ENCODE measurements at places on chromosomes 7 and 10.
A peak's percentile ranks its signal among the peaks of the same experiment; 100 is the strongest.

GRCh38 chr7:134444198-134444960 lies 14.5 kb downstream of the AKR1B1 start:
- DNase-seq = no peak

GRCh38 chr10:72612203-72612826 lies 13.6 kb downstream of the MICU1 start:
- DNase-seq = peak; percentile 26

DNA sequence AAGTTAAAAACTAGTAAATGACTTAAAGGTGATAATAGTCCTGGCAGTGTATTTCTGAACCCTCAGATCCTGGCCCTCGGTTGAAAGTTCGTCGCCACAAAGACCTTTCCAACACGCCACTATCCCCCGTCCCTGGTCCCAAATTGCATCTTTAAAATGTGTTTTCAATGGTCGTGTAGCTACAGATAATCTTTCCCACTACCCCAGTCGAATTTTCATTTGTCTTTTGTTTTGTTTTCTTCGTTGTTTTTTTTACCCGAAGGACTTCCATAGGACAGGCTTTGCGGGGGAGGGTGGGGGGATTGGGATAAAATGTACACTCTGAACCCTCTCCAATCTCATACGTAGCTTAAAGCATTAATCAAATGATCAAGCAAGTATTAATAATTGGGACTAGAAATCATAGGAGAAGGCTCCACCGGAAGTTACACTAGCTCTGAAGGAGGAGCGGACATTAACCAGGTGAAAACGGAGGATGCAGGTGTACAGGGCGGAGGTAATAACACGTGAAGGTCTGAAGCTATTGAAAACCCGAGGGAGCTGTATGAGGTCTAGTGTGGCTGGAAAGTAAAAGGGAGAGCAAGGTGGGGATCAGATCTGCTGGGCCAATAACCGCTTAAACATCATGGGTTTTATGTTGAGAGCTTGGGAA lies 32.8 kb upstream of the PHF14 start:
- no peak for DNase-seq

DNA sequence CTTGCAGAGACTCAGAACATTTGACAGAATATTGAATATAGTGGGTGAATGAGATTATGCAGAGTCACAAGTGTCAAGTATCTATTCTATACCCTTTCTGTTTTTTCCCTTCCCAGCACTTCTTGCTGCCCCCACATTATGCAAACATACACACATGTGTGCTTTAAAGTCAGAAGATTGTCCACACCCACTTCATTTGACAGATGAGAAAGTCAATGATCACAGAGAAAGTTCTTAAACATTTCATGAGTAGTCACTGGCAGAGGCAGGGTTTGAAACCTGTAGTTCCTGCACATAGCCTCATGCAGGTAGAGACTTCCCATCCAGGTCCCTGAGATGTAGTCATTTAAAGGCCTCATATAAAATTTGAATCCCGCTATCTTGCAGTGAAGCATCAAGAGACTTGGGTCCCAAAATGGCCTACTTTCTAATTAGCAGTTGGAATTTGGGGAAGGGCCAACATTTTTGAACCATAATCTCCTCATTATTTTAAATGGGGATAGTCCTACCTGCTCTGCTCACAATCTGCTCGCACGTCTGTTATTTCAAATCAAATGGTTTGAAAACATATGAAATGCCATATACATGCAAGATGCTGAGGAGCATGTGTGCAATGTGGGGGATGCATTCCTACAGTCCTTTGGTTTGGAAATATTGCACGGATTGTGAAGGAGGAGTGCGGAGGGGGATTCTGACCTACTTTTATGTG lies 217.8 kb downstream of the STK31 start:
- no peak for DNase-seq

DNA sequence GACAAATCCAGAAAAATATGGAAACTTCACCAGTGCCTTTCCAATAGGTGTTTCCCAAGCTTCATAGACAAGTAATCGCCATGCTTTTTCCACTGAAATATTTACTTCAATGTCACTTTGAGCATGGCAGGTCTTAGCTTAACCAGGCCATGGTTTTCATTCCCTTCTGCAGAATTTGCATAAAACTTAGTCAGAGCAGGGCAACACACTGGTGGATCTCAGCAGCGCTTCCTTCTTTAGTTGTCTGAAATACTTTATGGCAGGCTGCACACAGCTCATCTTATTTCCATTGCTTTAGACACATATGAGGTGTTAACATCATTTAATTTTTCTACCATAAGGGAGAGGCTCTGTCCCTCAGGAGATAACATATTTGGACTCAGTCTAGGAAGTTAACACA lies 102.9 kb upstream of the AHR start:
- DNase-seq = no peak

DNA sequence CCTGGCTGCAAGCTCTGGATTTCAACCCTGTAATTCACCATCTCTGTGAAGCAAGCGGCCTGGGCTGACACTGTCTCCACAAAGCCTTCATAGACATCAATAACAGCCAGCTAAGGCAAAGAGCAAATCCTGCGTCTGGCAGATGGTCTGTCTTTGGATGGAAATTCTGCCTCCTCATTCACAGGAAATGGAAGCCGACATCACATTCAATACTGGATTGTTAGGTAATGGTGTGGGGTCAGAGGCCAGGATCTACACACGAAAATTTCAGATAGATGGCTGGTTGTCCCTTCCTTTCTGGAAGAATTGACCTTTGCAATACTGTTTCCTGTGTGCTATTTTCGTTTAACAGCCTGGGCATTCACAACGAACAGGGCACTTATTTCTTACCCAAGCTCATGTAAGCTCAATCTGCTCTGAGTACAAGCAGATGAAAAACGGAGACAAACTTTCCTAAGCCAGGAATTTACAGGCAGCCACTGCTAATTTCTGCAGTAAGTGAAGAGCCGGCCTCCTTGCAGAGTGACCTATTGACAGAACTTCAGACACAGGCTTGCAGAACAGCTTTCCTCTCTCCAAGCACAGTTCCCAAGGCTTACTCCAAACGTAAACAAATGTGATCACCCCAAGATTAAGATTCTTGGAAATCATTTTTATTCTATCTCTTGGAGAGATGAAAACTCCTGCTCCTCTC lies 3.1 kb upstream of the ADAM12 start:
- DNase-seq = no peak

DNA sequence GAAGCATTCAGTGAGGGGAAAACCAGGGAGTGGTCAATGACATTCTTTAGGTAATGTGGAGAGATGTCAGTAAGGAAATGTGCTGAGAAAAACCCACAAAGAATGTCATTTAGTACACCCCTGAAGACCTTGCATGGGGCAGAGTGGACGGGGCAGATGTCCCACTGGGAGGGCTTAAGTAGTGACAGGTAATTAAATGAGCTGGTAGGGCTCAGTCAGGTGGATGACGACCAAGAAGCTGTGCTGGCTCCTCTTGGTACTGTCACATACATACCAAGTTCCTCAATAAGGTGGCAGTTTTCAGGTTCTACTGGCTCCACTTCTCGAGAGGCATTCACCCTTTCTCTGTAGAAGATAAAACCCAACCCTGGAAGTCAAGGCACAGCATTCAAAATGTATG lies 1.8 kb downstream of the PON3 start:
- DNase-seq = no peak

DNA sequence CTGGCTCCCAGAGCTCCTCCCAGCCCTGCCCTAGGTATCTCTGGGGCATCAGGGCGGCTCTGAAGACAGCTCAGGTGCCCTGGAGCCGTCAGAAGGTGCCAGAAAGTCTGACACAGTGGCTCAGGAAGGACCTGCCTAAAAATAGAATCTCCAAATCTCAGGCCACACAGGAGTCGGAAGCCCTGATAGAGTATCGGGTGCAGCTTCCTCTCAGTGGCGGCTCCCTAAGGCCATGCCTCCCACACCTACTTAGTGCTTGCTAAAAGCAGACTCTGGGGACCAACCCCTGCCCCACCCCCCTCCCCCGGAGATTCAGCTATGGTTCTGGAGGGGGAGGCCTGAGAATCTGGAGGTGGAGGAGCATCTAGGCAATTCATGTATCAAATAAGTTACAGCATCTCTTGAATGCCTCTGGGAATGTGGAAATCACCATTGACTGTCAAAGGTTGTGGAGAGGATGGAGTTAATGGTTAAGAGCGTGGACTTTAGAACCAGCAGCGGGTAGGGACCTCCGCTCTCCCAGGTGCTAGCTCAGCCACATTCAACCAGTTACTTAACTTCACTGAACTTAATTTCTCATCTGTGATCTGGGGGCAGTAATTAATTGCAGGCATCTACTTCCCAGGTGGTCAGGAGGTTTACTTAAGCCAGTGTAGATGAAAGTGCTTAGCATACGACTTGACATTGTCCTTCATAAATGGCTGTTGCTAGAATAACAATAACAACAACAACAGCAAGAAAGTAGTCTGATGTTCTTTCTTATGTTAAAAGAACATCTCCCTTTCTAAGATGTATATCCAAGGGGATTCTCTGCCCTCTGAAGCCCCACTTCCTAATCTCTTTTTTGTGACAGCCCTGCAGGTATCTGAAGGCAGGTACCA lies 38.6 kb upstream of the MXI1 start:
- DNase-seq = peak; percentile 32

DNA sequence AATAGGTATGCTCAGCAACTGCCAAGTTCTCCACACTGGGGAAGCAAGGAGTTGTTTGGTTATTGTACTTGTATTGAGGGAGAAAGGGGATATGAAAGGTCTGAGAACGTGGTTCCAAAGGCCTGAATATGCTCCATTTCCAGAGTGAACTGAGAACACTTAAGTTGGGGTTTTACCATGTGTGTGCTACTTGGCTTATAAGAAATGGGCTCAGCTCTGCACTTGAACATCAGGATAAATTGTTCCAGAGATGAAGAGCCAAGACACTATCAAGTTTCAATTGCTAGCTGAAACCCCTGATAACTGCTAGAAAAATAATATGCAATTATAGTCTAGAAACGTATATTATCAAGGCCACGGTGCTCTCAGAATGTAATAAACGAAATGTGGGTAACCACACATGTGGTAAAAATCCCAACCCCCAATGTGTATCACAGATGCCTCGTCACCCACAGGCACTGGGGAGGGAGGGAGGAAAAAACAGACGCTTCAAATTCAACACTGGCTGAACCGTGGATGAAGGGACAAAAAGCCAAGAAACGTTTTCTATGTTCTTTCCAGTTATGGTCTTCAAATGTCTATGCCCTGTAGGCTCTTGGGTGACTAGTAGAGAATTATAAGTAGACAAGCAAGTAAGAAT lies 16.3 kb downstream of the ELMO1 start:
- no peak for DNase-seq

GRCh38 chr10:23319835-23320234 lies 24.8 kb downstream of the C10orf67 start:
- DNase-seq = no peak

GRCh38 chr10:75233444-75234016 lies 2.2 kb downstream of the COMTD1 start:
- peak; percentile 13 for DNase-seq

DNA sequence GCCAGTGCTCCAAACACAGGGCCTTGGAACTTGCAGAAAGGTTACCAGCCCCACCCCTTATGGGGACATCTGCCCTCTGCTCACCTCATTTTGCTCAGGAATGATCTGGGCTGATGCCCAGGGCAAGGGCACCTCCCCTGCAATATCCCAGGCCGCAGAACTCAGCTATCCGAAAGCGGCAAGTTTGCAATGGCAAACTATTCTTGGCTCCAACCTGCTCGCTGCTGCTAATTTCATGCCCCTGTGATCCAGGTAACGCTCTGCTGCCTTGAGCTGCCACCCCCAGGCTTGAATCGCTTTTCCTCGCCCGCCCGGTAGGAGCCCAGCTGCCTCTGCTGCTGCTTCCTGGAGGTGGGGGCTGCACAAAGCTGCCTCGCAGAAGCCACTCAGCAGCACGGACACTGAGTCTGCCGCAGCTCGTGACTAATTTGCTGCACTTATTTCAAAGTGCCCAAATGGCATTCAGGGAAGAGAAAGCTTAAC lies 18.2 kb downstream of the SLC29A3 start:
- peak; percentile 72 for DNase-seq

DNA sequence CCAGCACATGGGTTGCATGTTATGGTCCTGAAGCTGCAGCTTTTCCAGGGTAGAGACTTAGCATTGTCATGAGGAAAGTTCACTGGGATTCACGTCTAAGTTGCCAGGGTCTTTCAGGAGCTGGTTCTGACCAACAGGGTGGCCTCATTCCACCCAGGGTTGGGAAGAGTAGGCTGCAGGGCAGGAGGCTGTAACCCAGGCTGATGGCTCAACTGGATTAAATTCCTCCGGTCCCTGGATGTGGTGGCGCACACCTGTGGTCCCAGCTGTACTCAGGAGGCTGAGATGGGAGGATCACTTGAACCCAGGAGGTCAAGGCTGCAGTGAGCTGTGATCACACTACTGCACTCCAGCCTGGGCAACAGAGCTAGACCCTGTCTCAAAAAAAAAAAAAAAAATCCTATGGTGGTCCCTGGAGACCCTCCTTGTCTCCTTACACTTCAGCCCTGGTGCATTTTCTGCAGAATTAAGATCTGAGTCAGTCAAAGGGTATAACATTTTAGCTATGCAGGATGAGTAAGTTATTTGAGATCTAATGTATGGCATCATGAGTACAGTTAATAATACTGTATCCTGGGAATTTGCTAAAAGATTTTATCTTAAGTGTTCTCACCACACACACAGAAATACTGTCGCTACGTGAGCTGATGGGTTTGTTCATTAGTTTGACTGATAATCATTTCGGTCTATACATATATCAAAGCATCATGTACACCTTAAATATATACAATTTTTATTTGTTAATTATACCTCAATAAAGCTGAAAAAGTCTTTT lies 44.0 kb downstream of the ASB13 start:
- no peak for DNase-seq

DNA sequence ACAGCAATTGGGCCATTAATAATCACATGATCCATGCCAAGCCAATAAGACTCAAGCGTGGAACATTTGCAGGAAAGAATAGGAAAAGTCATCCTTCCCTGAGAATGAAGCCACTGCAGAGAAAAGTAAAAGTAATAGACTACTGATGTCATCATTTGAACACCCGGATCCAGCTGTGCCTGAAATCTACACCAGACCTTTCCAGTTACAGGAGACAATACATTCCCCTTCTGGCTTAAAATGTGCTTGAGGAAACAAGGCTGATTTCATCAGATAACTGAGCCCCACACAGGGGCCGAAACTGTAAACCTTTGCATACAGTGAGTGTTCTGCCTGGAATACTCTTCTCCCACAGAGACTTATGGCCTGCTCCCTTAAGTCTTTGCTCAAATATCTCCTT lies 232.8 kb downstream of the KCNMA1 start:
- DNase-seq = no peak

DNA sequence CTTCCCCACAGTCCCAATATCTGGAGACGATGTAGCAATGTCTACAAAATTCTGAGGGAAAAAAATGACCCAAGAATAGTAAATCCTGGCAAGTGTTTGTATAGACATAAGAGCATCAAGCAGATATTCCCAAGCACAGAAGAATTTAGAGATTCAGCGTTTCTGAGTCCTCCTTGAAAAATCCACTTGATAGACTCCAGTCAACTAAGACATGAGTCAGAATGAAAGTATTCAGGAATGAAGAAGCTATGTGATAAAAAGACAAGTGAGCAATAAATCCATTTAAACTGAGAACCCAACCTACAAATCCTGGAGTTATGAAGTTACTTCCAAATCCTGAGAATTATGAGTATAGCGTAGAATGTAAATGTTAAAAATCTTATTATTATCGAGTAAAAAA lies 86.1 kb upstream of the NPY start:
- DNase-seq = no peak
